ENCODE measurements at places on chromosomes 16 and 17. TPM values are rescaled to one million over a fixed set of nuclear protein-coding genes. Genes with fewer than 3 reads are reported as not detected.
A peak's percentile ranks its signal among the peaks of the same experiment; 100 is the strongest.

DNA sequence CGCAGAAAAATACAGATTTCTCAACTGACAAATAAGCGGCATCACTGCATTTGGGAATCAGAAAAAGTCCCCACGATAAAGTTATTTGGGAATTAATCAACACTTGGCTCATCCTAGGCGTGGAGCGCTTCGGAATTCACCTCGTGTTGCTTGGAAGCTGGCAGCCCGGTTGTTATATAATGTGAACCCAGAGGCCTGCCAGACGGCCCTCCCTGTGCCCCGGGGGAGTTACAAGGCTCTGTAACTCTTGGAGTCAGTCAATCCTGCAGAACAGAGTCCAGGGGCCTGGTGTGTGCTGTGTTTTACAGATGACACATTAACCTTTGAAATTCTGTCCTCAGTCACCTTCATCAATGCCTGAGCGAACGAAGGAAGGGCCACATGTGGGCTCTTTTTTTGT, 111.1 kb downstream of the PITPNC1 start:
- H3K36me3 ChIP-seq, result no peaks in the 10 kb centered on the region
- no peak overlapping the region for H3K27ac ChIP-seq
- no peak for DNase-seq
- no peaks in the 10 kb centered on the region for H3K27me3 ChIP-seq
- H3K4me3 ChIP-seq, result no peak overlapping the region

DNA sequence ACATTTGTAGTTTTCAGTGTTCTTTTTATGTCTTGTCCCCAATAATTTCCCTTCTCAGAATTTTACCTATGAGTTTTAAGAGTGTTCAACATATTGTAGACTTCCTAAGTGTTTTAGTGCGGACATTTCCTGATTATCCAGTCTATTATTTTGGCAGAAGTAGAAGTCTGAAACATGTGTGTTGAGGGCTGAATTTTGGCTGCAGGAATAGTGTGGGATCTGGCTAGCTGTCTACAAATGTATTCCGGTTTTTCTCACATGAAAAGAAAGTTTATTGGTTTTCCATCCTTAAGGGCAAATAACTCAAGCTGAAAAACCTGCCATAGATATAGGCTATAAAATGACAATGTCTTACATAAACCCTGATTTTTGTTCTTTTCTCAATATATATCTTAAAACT, 33.0 kb upstream of the CA10 start:
- no peak overlapping the region for H3K4me3 ChIP-seq
- H3K27ac ChIP-seq, result no peak overlapping the region
- no peak for DNase-seq
- no peaks in the 10 kb centered on the region for H3K36me3 ChIP-seq
- no peaks in the 10 kb centered on the region for H3K4me1 ChIP-seq

- no peak overlapping the region for H3K27ac ChIP-seq
- H3K27me3 ChIP-seq, result no peaks in the 10 kb centered on the region
- no peaks in the 10 kb centered on the region for H3K36me3 ChIP-seq
Observed at GRCh38 chr17:57406131-57406980, 150.0 kb downstream of the MSI2 start.

GRCh38 chr17:59357929-59358328, 26.5 kb downstream of the YPEL2 start:
- H3K36me3 ChIP-seq, result no peaks in the 10 kb centered on the region
- no peak for DNase-seq
- no peak overlapping the region for H3K4me3 ChIP-seq
- H3K27me3 ChIP-seq, result no peaks in the 10 kb centered on the region

- no peak overlapping the region for H3K27ac ChIP-seq
- no peaks in the 10 kb centered on the region for H3K4me1 ChIP-seq
- no peak for DNase-seq
- H3K36me3 ChIP-seq, result no peaks in the 10 kb centered on the region
- H3K4me3 ChIP-seq, result no peak overlapping the region
Observed at GRCh38 chr16:57871456-57871855, 69.2 kb upstream of the KIFC3 start.

DNA sequence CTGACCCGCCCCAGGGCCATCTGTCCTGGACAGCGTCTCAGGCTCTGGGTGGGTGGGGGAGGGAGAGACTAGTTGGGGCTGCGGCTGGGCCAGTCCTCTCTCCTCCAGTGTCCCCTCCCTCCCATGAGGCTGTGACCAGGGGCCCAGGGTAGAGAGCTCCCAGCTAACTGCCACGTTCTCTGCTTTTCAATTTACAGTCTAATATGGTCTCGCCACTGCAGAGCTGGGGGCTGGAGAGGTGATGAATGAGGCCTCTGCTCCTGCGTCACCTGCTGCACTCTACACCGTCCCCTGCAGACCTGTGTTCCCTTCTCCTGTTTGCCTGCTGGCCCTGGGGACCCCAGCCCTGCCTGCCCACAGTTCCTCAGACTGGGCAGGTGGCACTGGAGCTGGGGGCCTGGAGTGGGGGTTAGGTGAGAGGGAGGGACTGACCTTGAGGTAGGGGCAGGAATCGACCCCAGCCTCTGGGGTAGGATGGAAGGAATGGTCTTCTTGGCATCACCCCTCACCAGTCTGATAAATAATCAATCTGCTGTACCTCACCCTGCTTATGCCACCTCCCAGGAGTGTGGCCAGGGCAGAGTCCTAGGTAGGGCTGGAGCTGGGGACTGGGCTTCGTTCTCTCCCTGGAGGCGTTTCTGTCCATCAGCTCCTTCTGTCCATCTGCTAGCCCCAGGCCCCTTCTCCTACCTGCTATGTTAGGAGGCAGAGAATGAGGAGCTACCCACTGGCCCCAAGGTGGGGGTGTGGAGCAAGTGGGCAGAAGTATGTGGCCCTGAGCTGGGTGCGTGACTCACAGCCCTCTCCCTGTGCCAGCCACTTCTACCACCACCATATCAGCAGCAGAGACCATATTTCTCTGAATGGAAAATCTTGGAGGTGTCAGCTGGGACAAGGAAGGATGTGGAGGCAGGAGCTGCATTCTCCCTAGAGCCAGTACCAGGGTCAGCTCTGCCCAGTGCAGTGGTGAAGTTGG, 12.9 kb downstream of the SEZ6 start:
- no peaks in the 10 kb centered on the region for H3K4me1 ChIP-seq
- no peaks in the 10 kb centered on the region for H3K27me3 ChIP-seq
- no peak overlapping the region for H3K27ac ChIP-seq
- no peak for DNase-seq
- H3K4me3 ChIP-seq, result no peak overlapping the region

GRCh38 chr16:51374346-51374745, 223.3 kb upstream of the SALL1 start:
- no peaks in the 10 kb centered on the region for H3K4me1 ChIP-seq
- no peak overlapping the region for H3K27ac ChIP-seq
- no peaks in the 10 kb centered on the region for H3K27me3 ChIP-seq
- no peak for DNase-seq
- no peaks in the 10 kb centered on the region for H3K36me3 ChIP-seq

DNA sequence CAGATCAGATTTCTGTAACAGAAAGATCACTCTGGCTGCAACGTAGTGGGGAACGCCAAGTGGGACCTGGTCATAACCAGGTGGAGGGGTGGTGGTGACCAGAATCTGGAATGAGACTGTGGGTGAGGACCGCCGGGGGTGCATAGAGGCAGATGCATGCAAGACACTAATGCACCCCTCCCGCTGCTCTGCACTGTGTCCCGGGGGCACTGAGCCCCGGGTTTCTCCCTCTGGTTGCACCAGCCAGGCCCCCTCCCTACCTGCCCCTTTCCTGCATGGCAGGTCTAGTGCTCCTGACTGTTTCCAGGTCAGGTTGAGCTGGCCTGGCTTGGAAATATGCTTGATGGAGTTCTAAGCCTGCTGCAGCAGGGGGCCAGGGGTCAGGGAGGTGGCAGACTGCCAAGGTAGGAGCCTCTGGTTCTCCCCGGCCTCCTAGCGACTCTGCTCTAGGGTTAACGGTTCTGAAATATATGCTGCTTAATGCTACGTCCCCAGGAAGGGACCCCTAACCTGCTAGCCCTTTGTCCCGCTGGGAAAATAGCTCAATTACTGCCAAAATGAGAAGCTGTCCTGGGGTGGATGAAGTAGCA, 94.3 kb downstream of the SDK2 start:
- DNase-seq, result no peak
- no peaks in the 10 kb centered on the region for H3K4me1 ChIP-seq

GRCh38 chr17:21524211-21524591, 148.0 kb downstream of the KCNJ12 start:
- H3K36me3 ChIP-seq, result no peaks in the 10 kb centered on the region
- no peak overlapping the region for H3K4me3 ChIP-seq
- no peak overlapping the region for H3K27ac ChIP-seq
- no peaks in the 10 kb centered on the region for H3K27me3 ChIP-seq
- no peaks in the 10 kb centered on the region for H3K4me1 ChIP-seq

- H3K36me3 ChIP-seq, result no peaks in the 10 kb centered on the region
- H3K4me3 ChIP-seq, result no peak overlapping the region
- no peak for DNase-seq
- peaks cover 2% of the 10 kb centered on the region for H3K27me3 ChIP-seq
Observed at GRCh38 chr16:85935974-85936760, 37.2 kb downstream of the IRF8 start.

- DNase-seq, result no peak
- H3K4me1 ChIP-seq, result no peaks in the 10 kb centered on the region
- H3K4me3 ChIP-seq, result no peak overlapping the region
- H3K27ac ChIP-seq, result no peak overlapping the region
Observed at GRCh38 chr16:12793120-12793864, 10.4 kb downstream of the CPPED1 start.

- no peak overlapping the region for H3K27ac ChIP-seq
- DNase-seq, result no peak
- no peaks in the 10 kb centered on the region for H3K27me3 ChIP-seq
- H3K36me3 ChIP-seq, result no peaks in the 10 kb centered on the region
Observed at GRCh38 chr16:31355431-31356100, 590 bp downstream of the ITGAX start.

DNA sequence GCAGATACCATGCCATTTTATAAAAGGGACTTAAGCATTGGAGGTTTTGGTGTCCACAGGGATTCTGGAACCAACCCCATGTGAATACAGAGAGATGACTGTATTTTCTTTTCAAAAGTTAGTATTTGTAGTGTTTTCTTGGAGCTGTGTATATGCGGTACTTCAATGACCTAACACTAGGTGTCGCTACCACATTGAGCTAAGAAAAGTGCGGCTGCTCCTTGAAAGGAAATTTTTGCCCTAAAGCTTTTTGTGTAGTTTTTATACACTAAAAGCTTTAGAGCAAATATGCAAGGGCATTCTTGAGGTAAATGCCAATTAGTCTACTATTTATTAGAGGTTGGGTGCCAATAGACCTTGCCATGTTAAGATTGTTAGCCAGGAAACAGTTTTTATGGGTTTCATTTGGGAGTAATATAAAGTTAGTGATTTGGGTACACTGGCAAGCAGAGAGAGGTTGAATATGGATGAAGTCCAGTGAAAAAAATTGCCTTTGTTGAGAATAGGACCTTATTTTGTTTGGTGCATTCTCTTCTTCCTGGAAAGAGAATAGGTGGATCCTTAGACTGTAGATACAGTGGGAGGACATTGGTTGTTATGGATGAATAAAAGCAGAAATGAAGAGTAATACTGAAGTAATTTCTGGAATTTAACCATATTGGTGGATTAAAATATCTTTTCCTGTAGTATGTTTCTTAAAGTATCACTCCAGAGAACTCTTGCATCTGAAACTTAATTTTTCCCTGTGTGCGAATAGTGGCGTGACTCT, 43.3 kb downstream of the BCAS3 start:
- H3K4me1 ChIP-seq, result no peaks in the 10 kb centered on the region
- no peak overlapping the region for H3K4me3 ChIP-seq
- H3K36me3 ChIP-seq, result no peaks in the 10 kb centered on the region
- H3K27me3 ChIP-seq, result no peaks in the 10 kb centered on the region
- DNase-seq, result peak; percentile 30

GRCh38 chr16:5971924-5972323, 874.3 kb upstream of the EEF2KMT start:
- H3K4me3 ChIP-seq, result no peak overlapping the region
- no peaks in the 10 kb centered on the region for H3K27me3 ChIP-seq
- DNase-seq, result no peak
- H3K27ac ChIP-seq, result no peak overlapping the region
- H3K36me3 ChIP-seq, result no peaks in the 10 kb centered on the region
- H3K4me1 ChIP-seq, result no peaks in the 10 kb centered on the region

The HBA2 gene
- not detected for total RNA-seq

The HCRT gene
- total RNA-seq, result not detected

The TERB1 gene
- not detected for total RNA-seq

The CCL16 gene
- total RNA-seq, result not detected

The PMM2 gene
- total RNA-seq, result 58.4 TPM

Measured in Panc1 (cell line).